ENCODE measurements at places on chromosomes 2 and 18. TPM values are rescaled to one million over a fixed set of nuclear protein-coding genes. Genes with fewer than 3 reads are reported as not detected.

Gene NFATC1
- total RNA-seq: 64.3 TPM

DNA sequence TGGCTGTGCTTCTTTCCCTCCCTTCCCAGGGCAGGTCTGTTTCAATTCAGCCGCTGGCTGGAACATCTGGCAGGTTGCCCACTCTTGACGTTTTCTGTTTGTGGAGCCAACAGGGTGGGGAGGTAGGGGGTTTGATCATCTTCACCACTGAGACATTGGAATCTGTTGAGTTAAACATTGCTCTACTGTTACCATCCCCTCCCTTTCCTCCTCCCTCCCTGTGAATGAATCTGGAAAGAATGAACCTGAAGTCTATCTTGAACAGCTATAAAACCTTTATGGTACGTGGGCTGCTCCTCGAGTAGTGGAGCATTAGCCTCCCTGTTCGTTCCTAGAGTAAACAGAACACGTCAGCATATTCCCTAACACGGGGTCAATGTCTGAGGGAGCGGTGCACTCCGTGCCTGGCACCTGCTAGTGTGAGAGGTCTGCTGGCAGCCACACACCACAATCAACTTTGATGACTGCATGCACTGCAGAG is 249.9 kb upstream of the RBBP8 start:
- no peaks in the 10 kb centered on the region for H3K36me3 ChIP-seq
- no peak overlapping the region for H3K4me3 ChIP-seq
- no peak overlapping the region for H3K27ac ChIP-seq

- H3K27ac ChIP-seq: no peak overlapping the region
- H3K27me3 ChIP-seq: no peaks in the 10 kb centered on the region
- DNase-seq: no peak
- peaks cover 36% of the 10 kb centered on the region for H3K4me1 ChIP-seq
These were observed 47.3 kb downstream of the MEX3C start for GRCh38 chr18:51150113-51150700.

DNA sequence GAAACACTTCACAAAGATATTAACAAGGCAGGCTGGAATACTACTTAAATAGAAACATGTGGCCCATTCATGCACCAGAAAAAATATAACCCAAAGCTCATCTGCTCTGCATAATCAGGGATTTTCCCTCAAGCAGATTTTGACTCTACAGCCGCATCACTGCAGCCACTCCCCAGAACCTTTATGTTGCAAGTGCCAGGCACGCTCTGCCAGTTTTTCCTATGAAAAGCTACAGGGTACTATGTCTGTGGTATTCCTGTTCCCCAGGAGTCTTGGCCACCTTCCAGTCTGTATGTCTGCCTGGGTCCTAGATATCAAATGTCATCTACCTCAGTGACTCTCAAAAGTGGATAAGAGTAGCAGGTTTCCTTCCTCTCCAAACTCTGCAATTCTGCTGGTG is 3.8 kb downstream of the COA5 start:
- peaks cover 11% of the 10 kb centered on the region for H3K36me3 ChIP-seq
- H3K27ac ChIP-seq: no peak overlapping the region
- H3K4me3 ChIP-seq: no peak overlapping the region
- H3K27me3 ChIP-seq: no peaks in the 10 kb centered on the region
- H3K4me1 ChIP-seq: peaks cover 40% of the 10 kb centered on the region
- no peak for DNase-seq

GRCh38 chr2:60706021-60706420 is 50.0 kb upstream of the PAPOLG start:
- H3K4me3 ChIP-seq: no peak overlapping the region
- H3K27me3 ChIP-seq: no peaks in the 10 kb centered on the region
- no peaks in the 10 kb centered on the region for H3K36me3 ChIP-seq
- no peak overlapping the region for H3K27ac ChIP-seq
- H3K4me1 ChIP-seq: no peaks in the 10 kb centered on the region
- no peak for DNase-seq

DNA sequence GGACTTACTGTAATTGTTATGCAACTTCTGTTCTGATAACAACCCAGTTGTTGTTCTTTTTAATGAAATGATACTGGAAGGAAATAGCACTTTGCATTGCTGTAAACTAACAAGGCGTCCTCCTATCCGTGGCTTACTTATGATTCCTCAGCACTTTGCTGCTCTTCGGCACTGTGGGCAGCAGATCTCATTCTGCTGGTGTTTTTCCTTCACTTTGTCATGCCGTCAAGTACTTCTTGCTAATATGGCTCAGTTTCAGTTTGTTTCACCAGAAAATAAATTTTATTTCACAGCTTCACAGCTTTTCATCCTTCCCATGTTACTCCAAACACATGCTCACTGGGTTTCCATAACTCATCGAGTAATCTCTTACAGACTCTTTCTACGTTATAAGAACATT is 289.3 kb downstream of the MEIS1 start:
- H3K4me1 ChIP-seq: no peaks in the 10 kb centered on the region
- H3K4me3 ChIP-seq: no peak overlapping the region
- no peak for DNase-seq
- no peaks in the 10 kb centered on the region for H3K36me3 ChIP-seq
- no peaks in the 10 kb centered on the region for H3K27me3 ChIP-seq

DNA sequence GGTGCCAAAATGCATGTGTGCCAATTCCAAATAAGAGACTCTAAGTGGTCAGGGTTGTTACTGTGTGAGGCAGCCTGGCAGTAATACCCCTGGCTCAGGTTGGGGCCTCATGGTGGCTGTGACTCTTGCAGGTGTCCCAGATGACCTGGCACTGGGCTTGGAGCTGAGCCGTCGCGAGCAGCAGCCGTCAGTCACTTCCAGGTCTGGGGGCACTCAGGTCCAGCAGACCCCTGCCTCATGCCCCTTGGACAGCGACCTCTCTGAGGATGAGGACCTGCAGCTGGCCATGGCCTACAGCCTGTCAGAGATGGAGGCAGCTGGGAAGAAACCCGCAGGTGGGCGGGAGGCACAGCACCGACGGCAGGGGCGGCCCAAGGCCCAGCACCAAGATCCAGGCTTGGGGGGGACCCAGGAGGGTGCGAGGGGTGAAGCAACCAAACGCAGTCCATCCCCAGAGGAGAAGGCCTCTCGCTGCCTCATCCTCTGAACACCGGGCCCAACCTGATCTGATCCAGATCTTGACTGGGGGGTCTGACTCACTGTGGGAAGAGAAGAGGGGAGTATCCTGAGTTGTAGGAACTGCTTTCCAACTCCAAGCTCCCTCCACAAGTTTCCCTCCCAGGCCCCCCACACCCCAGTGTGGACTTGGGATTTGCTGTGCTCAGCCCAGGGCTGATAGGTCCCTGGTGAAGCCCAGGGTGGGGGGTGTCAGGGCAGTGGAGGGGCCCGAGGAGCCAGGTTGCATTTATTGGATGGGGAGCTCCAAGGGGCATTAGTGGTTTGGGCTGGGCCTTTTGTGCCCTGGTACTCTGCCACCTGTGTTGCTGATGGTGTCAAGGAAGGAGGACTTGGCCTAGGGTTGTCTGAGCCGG is 5.6 kb downstream of the DNAJB2 start:
- H3K27me3 ChIP-seq: no peaks in the 10 kb centered on the region
- peaks cover 19% of the 10 kb centered on the region for H3K4me1 ChIP-seq
- no peak for DNase-seq
- H3K4me3 ChIP-seq: no peak overlapping the region
- H3K27ac ChIP-seq: no peak overlapping the region

- no peaks in the 10 kb centered on the region for H3K27me3 ChIP-seq
- H3K4me3 ChIP-seq: peak overlapping the region; percentile 8
- no peak for DNase-seq
- H3K4me1 ChIP-seq: peaks cover 23% of the 10 kb centered on the region
These were observed 1.3 kb downstream of the ADI1 start for GRCh38 chr2:3517948-3518495.

DNA sequence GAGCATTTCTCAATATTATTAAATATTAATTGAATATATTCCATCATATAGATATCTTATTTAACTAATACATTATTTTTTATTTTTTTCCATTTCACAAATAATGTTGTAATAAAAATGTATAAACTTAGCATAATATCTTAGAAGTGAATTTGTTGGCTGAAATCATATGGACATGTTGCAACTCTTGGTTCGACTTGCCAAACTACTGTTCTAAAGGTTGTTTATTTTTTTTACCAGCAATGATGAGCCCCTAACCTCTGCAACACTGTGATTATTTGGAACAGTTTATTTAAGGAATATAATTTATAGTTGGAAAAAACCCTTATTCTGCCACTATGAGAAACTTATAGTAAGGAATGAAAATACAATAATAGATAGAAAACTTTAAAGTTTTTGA is 8.8 kb upstream of the NAB1 start:
- no peak overlapping the region for H3K27ac ChIP-seq
- H3K4me1 ChIP-seq: no peaks in the 10 kb centered on the region
- H3K27me3 ChIP-seq: no peaks in the 10 kb centered on the region
- no peaks in the 10 kb centered on the region for H3K36me3 ChIP-seq
- H3K4me3 ChIP-seq: no peak overlapping the region
- no peak for DNase-seq

DNA sequence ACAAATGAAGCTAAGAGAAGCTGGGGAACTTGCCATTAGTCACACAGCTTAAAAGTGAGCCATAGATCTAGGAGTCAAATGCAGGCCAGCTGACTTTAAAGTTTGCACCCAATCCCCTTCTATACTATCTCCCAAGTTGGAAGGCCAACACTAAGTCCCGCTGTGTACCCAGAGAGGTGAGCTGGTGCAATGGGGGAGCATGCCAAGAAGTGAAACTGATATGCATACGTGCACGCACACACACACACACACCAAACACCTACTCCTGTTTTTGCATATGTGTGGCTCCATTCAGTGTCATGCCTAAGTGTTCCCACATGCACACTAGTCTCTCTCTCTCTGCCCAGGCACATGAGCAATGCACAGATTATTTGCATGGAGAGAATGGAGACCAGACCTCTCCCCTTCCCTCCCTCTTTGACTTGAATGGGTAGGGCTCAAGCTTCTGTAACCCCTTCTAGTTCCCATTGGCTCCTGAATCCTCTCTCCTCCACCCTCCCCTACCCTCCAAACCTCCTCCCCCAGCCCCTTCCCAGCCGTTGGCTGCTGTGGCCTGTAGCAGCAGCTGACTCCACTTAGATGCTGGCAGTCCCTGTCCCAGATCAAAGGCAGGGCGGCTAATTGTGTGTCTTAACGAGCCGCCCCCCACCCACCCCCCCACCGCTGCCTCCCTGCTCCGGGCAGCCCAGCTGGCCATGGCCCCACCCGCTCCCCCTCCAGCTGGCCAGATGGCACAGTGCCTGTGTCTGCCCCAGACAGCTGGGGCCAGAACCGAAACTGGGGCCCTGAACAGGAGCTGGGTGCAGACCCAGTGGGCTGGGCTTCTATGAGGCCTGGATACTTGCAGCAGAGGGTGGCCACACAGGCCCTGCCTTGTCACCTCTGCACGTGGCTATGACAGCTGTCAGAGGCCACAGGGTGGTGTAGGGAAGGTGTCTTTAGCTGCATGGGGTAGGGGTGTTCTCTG is 5.6 kb downstream of the WNT10A start:
- H3K4me3 ChIP-seq: no peak overlapping the region
- H3K36me3 ChIP-seq: no peaks in the 10 kb centered on the region
- H3K4me1 ChIP-seq: peaks cover 49% of the 10 kb centered on the region
- DNase-seq: no peak

All from CD4-positive, alpha-beta memory T cell (primary cell).